ENCODE measurements at places on chromosomes 12 and 14.

DNA sequence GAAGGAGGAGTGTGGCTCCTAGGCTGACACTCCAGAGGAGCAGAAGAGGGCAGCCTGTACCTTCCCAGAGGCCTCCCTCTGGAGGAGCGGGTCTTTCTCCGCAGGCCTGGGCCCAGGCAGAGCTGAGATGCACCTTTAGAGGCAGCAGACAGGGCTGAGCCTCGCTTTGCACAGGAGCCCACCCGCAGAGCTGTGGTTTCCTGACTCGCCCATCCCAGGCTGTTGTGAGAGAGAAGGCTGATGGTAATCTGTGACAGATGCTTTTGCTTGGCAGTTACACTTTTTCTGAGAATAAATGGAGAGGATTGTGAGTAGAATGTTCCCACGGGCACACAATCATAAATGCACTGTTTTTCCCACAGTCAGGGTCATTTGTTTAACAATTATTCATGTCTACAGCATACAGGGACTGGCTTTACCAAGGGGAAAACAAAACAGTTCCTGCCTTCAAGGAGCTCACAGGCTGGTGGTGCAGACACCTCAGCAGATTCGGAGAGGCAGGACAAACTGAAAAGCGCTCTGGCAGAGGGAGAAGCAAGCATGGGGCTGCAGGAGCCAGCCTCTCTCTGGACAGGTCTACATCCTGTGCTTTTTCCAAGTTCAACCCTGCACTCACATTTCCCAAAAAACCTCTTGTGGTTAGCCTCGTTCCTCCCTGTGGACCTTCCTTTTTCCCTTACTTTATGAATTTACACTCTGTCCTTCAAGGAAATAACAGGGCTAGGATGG lies 13.9 kb downstream of the EVL start:
- peak; percentile 71 for DNase-seq

DNA sequence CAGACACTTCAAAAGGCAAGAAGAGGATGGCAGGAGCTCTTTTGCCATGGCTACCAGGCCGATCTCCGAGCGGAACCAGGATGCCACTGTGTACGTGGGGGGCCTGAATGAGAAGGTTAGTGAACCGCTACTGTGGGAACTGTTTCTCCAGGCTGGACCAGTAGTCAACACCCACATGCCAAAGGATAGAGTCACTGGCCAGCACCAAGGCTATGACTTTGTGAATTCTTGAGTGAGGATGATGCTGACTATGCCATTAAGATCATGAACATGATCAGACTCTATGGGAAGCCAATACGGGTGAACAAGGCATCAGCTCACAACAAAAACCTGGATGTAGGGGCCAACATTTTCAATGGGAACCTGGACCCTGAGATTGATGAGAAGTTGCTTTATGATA lies 9.8 kb downstream of the GARIN2 start:
- no peak for DNase-seq

- no peak for DNase-seq
Measured at GRCh38 chr12:128830505-128830893, 6.7 kb upstream of the SLC15A4 start.

- no peak for DNase-seq
Measured at GRCh38 chr12:50589650-50590435, 85.1 kb downstream of the DIP2B start.

DNA sequence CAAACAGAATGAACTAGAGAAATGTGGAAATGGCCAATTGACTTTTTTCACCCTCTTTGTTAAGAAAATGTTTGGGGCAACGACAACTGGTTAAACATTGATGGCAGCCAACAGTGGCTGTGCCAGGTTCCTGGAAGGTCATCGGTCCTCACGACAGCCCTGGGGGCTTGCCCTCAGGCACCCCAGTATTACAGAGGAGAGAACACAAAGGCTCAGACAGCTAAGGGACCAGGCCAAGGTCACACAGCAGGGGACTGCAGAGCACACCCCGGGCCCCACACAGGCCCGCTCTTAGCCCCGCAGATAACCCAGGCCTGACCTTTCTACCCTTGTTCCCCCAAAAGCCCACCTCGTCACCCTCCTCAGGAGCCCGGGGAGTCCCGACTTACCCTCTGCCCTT lies 1.3 kb downstream of the TRPV4 start:
- DNase-seq: no peak

GRCh38 chr12:121738340-121738858 lies 25.8 kb downstream of the TMEM120B start:
- no peak for DNase-seq

- no peak for DNase-seq
Measured at GRCh38 chr14:35073486-35073885, 27.4 kb downstream of the FAM177A1 start.

DNA sequence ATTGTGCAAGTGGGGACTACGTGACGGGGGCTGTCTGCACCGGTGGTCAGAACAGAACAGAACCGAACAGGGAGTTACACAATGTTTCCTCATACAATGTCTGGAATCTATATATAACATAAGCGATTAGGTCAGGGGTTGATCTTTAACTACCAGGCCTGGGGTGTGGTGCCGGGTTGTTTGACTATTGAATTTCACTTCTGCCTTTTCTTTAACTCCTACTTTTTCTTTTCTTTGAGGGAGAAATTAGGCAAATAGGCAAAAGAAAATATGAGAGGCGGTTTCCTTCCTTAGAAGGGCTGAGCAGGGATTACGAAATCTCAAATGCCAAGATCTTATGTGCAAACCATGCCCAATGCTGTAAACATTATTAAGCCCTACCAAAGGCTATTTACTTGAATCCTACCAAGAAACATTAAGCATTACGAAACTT lies 140.3 kb downstream of the SLC38A6 start:
- no peak for DNase-seq

GRCh38 chr12:91877456-91878235 lies 268.0 kb downstream of the BTG1 start:
- peak; percentile 11 for DNase-seq

DNA sequence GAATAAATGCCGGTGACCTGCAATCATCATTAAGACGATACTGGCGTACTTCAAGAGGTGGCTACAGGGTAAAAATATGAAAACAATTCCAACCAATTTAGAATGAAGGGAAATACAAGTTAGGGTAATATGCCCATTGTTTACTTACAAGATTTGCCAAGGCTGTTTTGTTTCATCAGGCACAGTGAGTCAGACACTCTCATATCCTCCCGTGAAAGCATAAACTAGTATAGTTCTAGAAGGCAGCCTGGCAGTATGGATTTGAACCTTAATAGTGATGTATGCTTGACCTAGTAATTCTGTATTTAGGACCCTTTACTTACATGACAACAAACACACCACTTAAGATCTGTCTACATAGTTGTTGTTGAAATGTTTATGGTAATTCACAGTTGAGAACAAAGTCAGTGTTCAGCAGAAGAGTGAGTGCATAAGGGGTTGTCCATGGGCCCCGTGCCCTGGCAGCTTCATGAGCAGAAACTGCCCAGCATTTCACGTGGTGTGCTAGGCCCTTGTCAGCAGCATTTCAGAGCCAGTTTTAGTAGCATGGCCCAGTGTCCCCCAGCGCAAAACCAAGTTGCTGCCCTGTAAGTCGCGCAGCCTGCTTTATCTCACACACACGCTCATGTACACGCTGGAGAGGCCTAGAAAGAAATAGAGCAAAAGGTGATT lies 80.8 kb downstream of the EP400 start:
- no peak for DNase-seq

DNA sequence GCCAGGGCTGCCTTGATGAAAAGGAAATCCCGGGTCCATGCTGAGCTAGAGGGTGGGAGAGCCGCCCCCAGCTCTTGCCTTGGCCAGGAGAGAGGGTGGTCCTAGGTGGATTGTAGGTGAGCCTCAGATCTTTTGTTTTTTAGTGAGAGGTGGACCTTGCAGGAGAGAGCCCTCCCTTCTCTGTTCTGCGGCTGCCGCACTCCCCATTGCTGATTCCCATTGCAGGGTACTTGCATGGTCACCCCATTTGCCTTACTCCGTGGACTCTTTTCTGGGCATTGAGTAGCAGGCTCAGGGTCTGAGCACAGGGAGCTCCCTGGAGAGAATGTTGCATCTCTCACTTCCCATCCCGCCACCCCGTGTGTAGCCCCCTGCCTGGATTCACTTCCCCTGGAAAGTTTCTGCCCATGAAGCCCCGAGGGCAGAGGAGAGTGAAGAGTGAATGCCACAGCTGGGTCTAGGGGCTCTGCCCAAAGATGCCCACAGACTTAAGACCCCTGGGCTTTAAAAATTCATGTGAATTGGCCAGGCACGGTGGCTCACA lies 10.2 kb downstream of the VASH1 start:
- no peak for DNase-seq

DNA sequence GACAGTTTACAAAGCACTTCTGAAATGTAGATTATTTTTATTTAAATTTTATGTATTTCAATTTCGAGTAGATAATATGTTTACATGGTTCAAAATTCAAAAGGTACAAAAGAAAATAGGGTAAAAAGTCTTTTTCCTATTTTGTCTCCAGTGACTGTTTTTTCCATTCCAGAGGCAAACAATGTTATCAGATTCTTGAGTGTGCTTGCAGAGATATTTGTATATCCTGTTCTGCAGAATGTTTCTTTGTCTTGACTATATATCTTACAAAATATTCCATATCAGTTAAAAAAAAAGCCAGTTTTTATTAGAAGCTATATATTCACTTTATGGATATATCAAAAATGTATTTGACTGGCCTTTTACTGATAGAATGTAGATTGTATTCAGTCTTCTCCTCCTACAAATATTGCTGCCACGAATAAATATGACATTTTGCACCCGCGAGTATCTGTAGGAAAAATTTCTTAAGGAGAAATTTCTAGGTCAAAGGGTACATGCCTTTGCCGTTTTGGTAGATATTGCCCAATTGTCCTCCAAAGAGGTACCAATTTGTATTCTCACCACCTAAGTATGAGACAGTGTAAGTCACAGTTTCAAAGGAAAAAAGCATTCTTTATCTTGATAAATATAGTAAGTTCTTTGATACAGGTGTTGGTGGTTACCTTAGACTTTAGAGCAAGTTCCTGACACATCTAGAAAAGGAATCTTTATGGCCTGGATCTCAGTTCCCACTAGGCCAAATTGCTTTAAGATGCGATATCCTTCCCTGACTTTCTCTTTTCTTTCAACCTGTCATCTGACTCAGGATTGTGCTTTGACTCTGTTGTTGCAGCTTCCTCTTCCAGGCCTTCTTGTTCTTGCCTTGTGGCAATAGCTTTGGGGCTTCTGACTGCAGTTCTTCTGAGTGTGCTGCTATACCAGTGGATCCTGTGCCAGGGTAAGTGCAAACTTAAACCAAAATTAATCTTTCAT lies 2.3 kb downstream of the KLRG1 start:
- DNase-seq: no peak

DNA sequence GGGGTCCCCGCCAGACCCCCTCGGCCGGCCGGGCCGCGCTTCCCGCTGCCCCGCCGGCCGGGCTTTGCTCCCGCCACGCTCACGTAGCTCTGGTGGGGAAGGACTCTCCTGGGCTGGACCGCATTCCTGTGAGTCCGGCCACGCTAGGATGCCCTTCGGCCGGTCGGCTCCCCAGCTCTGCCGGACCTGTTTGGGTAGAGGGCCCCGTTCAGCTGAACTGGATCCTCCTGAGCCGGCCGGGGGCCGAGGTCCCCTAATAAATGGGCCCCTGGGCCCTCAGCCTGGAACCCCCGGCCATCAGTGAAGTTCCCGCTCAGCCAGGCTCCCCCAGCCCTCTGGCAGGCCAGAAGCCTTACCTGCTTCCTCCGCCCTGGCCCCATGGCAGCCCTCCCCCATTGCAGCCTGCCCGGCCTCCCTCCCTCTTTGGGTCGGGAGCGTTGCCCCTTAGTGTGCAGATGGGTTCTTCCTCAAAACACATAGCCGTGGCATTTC lies 593 bp downstream of the UNC119B start:
- DNase-seq: no peak

All from stimulated activated CD8-positive, alpha-beta memory T cell treated with anti-CD3 and anti-CD28 coated beads, Interleukin-4, amount 100 ng/mL, for 1 hour (primary cell).